ENCODE measurements at places on chromosomes 7 and 10. TPM values are rescaled to one million over a fixed set of nuclear protein-coding genes. Genes with fewer than 3 reads are reported as not detected.

The TRPV5 gene
- 0.26 TPM for total RNA-seq

The ANKRD1 gene
- total RNA-seq, result 6.8 TPM

The TMEM60 gene
- total RNA-seq, result 23.2 TPM

The ZFAND4 gene
- 19.2 TPM for total RNA-seq

DNA sequence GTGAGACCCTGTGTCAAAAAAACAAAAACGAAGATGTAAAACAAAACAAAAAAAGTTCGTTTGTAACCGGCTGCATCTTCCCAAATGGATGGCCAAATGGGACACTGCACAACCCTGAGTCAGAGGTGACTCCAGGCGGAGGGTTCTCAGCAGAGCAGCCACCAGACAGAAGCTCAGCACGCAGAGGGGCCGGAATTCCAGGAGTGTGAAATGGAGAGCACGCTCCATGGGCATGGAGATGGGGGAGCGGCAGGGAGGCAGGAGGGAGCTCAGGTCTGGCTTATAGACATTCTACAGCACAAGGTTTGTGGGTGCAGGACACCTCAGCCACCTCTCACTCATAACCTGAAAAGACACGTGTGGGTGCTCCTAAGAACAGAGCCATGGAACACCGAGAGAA lies 227.0 kb downstream of the MAD1L1 start:
- no peak for DNase-seq

DNA sequence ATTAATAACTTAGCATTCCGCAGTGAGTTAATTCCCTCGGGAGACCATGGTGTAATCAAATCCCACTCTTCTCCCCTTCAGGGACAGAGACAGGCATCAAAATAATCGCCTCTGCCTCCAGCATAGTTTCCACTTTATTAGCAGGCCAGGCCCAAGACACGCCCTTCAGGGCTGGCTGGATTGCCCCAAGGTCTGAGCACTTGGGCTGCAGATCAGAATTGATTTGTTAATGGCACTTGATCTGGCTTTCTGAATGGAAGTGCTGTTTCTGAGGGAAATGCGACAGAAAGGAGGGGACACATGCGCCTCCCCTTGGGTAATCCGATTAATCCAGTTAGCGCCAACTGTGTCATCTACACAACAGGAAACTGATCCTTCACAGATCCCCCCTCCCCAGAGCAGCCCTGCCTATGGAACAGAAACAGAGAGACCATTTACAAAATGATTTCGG lies 15.6 kb downstream of the CHAT start:
- no peak for DNase-seq

GRCh38 chr10:76309741-76310587 lies 878.5 kb downstream of the LRMDA start:
- no peak for DNase-seq

- no peak for DNase-seq
Measured at GRCh38 chr10:29132551-29133111, 156.2 kb upstream of the LYZL1 start.

GRCh38 chr7:85890244-85890811 lies 703.5 kb upstream of the SEMA3D start:
- DNase-seq, result no peak

DNA sequence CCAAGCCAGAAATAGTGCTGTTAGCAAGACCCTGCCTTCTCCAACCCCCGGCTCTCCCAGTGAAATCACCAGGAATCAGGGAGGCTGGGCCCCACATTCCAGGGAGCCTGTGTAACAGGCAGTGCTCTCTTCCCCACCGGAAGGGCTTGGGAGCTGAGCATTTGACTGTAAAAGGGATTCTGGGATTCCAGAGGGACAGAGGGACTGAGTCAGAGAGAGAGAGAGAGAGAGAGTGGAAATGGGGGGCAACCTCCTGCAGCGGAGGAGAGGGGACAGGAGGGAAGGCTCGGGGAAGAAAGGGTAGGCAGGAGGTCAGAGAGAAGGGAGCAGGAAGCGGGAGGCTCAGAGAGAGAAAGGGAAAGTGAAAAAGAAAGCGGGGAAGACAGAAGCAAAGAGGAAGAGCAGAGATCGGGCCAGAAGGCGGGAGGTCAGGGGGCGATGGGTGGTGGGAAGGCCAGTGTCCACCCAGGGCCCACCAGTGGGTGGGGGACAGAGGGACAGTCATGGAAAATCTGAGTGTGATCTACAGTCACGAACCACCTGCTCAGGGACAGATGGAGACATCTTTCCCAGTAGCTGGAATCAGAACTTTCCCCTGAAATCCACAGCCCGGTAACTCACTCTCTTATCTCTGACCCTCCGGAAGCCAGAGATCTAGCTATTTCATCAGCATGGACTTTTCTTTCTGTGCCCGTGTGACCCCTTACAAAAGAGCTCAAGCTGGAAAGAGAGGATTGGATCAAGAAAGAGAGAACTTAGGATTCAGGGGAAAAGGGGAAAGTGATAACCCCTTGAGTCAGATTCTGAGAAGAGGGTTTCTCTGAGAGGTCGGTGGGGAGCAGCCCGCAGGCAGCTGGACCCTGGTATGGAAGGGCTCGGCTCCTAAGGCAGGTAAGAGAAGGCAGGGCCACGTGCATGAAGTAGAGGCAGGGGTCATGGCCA lies 4.6 kb upstream of the SERPINE1 start:
- peak; percentile 81 for DNase-seq
